Right atrium auricular region (tissue), 2 donors: ENCODE measurements at places on chromosomes 13 and 19.

- DNase-seq: no peak
These were observed 87.8 kb downstream of the KLF12 start for GRCh38 chr13:74046431-74046830.

DNA sequence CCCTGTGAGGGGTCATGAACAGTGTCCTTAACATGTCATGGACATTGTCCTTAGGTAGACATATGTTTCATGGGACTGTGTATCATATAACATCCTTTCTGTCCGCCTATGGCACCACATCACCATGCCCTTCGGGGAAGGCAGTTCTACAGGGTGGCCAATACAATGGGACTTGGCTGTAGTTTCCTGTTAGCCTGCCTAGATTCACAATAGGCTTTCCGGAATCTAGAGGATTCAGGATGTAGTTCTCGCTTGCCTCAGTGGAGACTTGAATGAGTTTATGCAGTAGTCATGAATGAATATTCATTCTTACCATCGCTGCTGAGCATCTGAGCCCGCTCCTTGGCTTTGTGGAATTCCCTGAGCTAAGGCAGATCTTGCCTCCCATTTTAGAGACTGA is 100.5 kb downstream of the DNAJC15 start:
- DNase-seq: no peak

DNA sequence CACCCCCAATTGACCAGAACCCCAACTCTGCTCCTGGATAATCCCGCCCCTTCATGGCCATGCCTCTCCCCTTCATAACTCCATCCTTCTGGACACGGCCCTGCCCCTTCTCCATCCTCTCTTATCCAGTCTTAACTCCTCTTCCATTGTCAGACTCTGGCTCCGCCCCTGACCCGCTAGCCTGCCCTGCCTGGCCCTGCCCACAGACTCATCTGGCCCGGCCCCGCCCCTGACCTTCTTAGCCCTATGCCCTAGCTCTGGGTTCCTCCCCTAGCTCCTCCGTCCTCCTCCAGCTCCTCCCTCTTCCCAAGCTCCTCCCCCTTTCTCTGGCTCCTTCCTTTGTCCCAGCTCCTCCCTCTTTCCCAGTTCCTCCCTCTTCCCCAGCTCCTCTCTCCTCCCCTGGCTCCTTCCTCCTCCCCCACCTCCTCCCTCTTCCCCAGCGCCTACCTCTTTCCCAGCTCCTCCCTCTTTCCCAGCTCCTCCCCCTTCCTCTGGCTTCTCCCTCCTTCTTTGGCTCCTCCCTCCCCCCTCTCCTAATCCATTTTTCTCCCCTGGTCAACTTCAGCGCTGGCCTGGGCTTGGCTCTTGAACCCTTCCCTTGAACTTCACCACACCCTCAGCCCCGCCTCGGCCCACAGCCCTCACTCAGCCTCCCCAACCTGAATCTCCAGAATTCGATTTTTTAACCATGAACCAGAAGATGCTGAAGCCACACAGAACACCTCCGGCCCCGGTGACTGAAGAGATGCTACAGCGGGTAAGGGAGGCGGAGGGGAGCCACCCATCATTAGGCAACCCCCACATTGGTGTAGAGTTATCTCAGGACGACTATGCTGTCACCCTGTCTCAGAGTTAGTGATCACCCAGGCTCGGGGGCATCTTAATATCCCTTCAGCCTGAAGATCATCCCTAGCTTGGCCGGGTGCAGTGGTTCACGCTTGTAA is 9.2 kb upstream of the ZNF358 start:
- peak; percentile 75 for DNase-seq

- DNase-seq: no peak
These were observed 391.3 kb downstream of the EFNB2 start for GRCh38 chr13:106143930-106144709.

- DNase-seq: no peak
These were observed 1.0 kb upstream of the HAMP start for GRCh38 chr19:35281303-35281702.

DNA sequence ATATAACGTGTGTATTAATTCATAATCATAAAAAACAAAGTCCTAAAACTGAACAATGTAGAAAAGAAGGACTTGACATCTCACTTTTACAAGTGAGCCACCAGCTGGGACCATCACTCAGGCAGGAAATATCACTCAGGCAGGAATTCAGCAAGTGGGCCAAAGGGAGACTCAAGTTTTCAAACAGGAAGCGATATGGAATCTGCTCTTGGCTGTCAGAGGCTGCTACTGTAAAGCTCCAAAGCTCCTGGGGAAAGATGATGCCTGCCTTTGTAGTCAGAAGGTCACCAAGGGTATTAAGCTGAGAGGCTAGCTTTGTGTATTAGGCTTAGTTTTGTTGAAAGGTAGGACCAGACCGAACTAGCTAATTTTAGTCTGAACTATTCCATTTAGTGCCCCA is 5.5 kb upstream of the AKAP11 start:
- DNase-seq: no peak

- DNase-seq: no peak
These were observed 18.7 kb upstream of the SIAH3 start for GRCh38 chr13:45870232-45870631.

GRCh38 chr13:97287047-97287383 is 64.9 kb downstream of the MBNL2 start:
- DNase-seq: no peak

DNA sequence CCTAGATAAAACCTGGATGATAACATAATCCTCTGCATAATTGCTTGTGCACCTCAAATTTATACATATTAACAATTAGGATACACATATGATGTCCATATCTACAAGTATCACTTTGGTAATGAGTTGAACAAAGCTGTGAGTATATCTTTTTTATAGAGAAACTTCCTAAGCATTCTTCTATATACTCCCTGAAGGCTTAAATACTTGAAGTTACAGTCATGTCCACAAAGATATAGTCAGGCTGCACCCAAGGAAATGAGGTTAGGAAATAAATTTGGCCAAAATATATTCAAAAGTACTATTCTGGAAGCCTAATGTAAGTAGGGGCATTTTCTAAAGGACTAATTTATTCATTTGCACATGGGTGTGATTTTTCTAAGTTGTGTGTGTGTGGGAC is 761.5 kb downstream of the PCDH9 start:
- no peak for DNase-seq
